ENCODE measurements at places on chromosomes 2 and 18.
A peak's percentile ranks its signal among the peaks of the same experiment; 100 is the strongest.

GRCh38 chr2:72859831-72860262, 27.4 kb upstream of the SPR start:
- DNase-seq, result peak; percentile 8

DNA sequence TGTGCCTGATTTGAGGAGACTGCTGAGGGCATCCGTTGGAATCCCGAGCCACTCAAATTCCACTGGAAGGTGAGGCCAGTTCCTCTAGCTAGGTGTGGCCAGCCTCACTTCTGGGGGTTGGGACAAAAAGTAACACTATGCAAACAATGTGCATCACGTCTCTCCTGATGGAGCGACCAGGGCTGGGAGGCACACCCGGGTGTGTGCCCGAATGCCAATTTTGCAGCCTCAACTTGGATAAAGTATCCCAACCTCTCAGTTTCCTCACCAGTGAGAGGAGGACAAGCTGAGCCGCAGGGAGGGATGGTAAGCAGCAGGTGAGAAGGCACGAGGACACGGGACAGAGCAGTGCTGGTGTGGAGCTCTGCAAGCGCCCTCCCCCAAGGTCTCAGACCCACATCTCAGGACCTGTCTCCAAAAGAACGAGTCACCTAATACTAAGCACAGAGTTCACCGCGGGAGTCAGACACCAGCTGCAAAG, 218.3 kb downstream of the HAUS1 start:
- no peak for DNase-seq

GRCh38 chr2:102520801-102521200, 47.8 kb downstream of the SLC9A4 start:
- no peak for DNase-seq

DNA sequence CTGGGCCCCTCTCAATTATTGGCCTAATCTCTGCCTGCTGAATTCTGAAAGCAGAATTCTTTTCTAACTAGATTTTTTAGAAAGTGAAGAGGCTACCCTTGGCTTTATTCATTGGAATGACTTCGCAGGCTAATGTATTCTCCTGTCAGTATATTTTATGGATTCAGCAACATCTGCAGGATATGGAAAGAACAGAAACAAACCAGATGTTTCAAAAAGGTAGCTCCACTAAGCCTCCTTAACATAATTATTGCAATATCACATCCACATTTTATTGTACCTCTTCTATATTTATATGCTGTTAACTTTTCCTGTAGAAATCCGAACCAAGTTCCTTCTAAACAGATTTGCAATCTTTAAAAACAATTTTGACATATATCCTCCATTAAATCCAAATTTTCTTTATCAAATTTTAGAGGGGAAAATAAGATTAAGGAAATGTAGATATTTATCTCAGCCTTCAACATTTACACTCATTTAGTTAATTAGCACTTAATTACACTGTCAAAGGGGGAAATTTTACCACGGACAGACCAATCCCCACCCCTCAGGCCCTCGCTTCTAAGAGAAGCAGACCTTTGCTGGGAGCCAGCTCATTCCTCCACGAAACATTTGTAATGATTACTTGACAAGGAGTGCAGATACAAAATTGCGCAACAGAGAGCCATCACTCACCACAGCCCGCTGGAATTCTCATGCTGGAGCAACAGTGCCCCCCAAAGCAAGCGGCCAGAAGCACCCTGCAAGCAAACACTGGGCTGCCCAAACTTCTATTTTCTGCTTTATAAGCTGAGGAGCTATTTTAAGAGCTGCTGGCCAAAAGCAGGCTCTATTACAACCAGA, 253.4 kb downstream of the ETAA1 start:
- DNase-seq, result peak; percentile 93

- no peak for DNase-seq
Observed at GRCh38 chr18:46070815-46071652, 1.0 kb downstream of the PSTPIP2 start.

GRCh38 chr2:71783215-71783614, 329.9 kb downstream of the DYSF start:
- no peak for DNase-seq

DNA sequence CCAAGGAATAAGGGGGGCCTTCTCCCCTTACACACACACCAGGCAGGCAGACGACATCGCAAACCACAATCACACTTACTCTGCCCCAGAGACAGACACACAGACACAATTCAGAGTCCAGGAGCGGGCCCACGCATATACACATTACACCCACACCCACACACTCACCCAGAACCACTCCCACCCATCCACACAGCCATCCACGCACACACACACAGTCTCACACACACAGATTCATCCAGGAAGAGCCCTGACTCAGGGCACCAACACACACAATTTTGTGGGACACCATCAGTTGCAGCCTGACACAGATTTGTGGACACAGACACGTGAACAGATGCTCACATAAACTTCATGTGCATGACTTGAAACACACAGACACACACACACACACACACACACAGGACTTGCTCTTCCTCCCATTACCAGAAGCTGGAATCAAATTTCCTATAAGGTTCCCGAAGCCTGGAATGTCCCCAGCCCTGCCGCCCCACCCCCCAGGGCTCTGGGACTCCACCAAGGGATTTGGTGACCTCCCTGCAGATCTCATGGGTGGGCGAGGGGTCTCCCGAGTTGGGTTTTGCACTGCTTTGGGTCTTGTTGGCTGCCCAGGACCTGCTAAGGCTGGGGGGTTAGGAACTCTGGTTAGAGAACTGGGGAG, 23.5 kb downstream of the TNS1 start:
- no peak for DNase-seq

DNA sequence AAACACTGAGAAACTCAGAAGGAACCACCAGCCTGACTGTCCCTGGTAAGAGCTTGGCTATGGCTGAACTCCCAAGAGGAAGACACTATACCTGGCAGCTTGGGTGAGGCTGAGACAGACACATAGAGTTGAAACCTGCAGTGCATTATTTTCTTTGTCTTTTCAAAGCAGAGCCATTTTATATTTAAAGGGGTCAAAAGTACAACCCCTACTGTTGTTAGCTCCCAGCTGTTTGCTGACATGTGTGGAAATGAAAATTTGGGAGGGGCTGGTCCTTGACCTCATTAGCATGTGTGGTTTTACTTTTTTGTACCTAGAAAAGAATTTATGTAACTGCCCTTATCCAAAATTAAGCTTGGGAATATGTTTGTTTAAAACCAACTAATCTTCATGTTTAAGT, 309.0 kb downstream of the RPRM start:
- DNase-seq, result no peak

- DNase-seq, result no peak
Observed at GRCh38 chr2:46806526-46806925, 109.1 kb downstream of the MCFD2 start.

- no peak for DNase-seq
Observed at GRCh38 chr18:9671214-9671613, 36.9 kb upstream of the RAB31 start.

GRCh38 chr2:127683757-127684156, 8.4 kb upstream of the LIMS2 start:
- DNase-seq, result no peak

DNA sequence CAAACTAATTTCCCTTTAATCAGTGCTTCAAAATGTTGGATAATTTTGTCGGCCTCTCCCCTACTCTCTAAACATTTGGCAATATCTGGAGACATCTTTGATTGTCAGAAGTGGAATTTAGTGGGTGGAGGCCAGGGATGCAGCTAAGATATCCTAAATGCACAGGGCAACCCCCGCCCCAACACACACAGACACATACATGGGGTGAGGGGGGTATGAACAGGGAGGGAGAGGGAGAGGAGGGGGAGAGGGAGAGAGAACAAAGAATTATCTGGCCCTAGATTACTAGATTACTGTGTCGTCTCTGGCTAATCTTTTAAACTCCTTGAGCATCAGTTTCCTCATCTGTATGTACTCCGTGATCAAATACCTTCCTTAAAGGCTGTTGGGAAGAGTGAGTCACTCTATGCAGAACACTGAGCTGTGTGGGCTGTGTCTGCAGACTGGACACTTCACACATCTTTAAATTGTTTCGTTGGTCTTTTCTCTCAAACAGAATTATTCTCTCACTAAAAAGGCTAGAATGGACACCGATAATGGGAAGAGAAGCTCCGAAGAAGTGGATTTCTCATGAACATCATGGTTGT, 2.9 kb downstream of the RNF149 start:
- no peak for DNase-seq

DNA sequence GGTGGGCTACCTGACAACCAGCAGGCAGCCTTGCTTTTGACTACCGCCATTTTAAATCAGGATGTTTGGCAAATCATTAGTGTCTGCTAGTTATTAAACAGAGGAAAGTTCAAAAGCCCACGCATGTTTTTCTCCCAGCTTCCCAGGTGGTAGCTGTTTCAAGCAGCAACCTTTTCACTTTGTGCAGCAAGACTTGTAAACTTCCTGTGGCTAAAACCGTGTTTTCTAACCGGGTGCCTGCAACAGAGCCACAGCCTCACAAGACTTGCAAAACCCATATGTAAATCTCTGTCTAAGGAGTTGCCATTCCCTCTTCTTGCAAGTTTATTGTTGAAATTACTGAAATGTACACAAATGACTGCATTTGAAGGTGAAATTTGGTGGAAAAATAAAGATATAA, 633.1 kb downstream of the BCL11A start:
- DNase-seq, result no peak

DNA sequence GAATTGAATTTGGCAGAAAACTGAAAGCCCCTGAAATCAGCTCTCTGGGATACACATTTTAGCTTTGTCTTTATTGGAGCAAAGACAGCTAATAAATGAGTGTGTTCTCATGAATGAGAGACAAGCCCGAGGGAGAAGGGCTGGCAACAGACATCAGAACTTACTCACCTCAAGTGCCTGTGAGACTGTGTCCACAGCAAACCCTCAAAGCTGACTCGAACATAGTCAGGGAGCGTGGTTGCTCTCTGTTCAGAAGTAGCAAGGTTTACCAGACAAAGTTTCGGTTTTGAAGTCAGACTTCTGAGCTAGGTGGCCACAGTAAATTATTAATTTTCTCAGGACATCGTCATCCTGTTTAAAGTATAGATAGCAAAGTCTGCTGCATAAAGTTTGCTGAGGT, 207.9 kb downstream of the CMPK2 start:
- DNase-seq, result no peak

DNA sequence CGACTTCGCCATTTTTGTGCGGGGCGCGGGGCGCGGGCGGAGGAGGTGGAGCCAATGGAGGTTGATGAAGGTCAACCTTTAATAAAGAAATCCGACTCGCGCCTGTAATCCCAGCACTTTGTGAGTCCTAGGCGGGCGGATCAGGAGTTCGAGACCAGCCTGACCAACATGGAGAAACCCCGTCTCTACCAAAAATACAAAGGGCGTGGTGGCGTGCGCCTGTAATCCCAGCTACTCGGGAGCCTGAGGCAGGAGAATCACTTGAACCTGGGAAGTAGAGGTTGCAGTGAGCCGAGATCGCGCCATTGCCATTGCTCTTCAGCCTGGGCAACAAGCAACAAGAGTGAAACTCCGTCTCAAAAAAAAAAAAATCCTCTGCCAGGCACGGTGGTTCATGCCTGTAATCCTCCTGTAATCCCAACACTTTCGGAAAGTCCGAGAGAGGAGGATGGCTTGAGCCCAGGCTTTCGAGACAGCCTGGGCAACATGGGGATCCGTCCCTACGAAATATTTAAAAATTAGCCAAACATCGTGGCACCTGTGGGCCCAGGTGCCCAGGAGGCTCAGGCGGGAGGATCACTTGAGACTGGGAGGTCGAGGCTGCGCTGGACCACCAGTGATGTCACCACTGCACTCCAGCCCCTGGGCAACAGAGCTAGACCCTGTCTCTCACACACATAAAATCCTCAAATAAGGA, 493 bp upstream of the PREB start:
- no peak for DNase-seq

GRCh38 chr2:148967056-148967455, 71.4 kb upstream of the LYPD6B start:
- DNase-seq, result no peak

- no peak for DNase-seq
Observed at GRCh38 chr2:201280191-201281040, 20.1 kb downstream of the CASP8 start.

DNA sequence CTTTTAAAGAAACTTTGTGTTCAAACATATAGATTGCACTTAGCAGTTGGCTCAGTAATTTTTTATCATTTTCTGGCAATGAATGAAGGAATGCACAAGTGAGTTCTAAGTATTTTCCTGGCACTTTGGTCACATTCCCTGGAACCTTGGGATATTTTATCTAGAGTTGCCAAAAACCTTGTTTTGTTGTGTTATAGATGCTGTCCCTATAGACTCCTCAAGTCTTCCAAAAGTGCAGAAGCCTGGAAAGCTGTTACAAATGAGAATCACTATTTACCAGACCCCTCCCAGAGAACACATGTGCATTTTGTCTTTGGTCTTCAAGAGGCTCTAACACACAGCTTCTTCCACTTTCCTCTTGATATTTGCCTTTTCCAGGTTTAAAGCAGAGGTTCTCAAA, 108.3 kb downstream of the RND3 start:
- no peak for DNase-seq

DNA sequence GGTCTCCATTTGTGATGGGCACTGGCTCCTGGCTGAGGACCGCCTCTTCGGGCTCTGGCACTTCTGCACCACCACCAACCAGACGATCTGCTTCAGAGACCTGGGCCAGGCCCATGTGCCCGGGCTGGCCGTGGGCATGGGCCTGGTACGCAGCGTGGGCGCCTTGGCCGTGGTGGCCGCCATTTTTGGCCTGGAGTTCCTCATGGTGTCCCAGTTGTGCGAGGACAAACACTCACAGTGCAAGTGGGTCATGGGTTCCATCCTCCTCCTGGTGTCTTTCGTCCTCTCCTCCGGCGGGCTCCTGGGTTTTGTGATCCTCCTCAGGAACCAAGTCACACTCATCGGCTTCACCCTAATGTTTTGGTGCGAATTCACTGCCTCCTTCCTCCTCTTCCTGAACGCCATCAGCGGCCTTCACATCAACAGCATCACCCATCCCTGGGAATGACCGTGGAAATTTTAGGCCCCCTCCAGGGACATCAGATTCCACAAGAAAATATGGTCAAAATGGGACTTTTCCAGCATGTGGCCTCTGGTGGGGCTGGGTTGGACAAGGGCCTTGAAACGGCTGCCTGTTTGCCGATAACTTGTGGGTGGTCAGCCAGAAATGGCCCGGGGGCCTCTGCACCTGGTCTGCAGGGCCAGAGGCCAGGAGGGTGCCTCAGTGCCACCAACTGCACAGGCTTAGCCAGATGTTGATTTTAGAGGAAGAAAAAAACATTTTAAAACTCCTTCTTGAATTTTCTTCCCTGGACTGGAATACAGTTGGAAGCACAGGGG, 5.5 kb downstream of the TMEM37 start:
- DNase-seq, result no peak

- no peak for DNase-seq
Observed at GRCh38 chr2:224395620-224396390, 6.1 kb downstream of the FAM124B start.
